Activated naive CD8-positive, alpha-beta T cell treated with anti-CD3 and anti-CD28 coated beads, Interleukin-2, amount 10 ng/mL, durations not matched to agents 7 days and 5 days (primary cell): ENCODE measurements at places on chromosomes 5 and 9.

GRCh38 chr9:89383030-89383720 lies 64.9 kb downstream of the SECISBP2 start:
- no peaks in the 10 kb centered on the region for H3K27me3 ChIP-seq
- H3K27ac ChIP-seq = no peak overlapping the region
- DNase-seq = no peak

- H3K36me3 ChIP-seq = no peaks in the 10 kb centered on the region
- H3K27ac ChIP-seq = no peak overlapping the region
- peaks cover 8% of the 10 kb centered on the region for H3K27me3 ChIP-seq
- no peak for DNase-seq
Measured at GRCh38 chr5:16805486-16805885, 130.6 kb downstream of the MYO10 start.

DNA sequence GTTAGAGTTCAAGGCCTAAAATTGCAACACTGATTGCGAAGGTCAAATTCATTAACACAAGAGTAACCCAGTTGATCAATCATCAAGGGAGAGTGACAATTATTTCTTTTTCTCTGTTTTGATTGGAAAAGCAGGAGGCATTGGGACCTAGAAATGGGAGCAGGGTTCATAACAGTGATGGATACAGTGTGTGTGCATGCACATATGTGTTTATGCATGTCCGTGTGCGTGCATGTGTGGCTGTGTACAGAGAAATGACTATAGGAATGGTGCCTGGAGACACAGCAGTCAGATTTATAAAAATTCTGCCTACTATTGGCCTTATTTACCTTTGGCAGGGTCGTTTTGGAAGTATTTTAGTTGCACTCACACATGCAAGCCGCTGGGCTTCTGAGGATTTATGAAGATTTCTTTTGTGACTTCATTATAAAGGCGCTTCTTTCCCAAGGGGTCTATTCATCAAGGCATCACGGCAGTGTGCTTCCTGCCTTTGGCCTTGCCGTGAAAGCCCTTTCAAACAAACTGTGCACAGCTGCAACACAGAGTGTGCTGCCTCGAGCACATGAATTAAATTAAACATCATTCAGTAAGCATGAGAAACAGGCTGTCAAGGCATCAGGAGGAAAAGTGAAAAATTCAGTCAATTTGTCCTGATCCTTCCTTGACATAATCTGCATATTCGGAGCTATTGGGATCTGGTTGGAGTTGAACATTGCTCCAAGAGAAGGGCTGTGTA lies 122.8 kb upstream of the PUM3 start:
- no peaks in the 10 kb centered on the region for H3K4me1 ChIP-seq
- H3K4me3 ChIP-seq = no peak overlapping the region
- no peak overlapping the region for H3K27ac ChIP-seq
- no peak for DNase-seq
- H3K27me3 ChIP-seq = no peaks in the 10 kb centered on the region

GRCh38 chr5:54881286-54882005 lies 103.9 kb downstream of the ESM1 start:
- H3K27me3 ChIP-seq = peaks cover 62% of the 10 kb centered on the region
- H3K36me3 ChIP-seq = peaks cover 6% of the 10 kb centered on the region
- H3K27ac ChIP-seq = no peak overlapping the region
- H3K4me1 ChIP-seq = peaks cover 17% of the 10 kb centered on the region
- no peak for DNase-seq

DNA sequence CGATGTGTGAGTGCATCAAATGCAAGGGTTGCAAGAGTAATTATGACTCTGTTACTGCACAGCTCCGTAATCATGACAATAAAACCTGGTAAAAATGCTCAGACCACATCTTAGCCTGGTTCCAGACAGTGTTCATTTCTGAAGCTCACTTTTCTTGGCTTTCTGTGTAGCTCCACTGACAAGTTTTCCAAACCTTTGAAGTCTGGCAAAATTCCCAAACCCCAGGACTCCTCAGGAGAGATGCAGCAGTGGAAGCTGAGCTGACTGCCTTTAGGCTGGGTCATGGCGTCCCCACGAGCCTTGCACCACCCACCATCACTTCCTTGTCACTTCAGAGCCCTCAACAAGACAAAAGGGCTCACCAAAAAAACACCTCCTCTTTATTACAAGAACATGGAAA lies 131.6 kb upstream of the TAS2R1 start:
- H3K36me3 ChIP-seq = no peaks in the 10 kb centered on the region
- H3K27ac ChIP-seq = no peak overlapping the region
- no peaks in the 10 kb centered on the region for H3K27me3 ChIP-seq
- no peak overlapping the region for H3K4me3 ChIP-seq
- no peak for DNase-seq
- no peaks in the 10 kb centered on the region for H3K4me1 ChIP-seq
